ENCODE measurements at places on chromosomes 12 and 14. TPM values are rescaled to one million over a fixed set of nuclear protein-coding genes. Genes with fewer than 3 reads are reported as not detected.

DNA sequence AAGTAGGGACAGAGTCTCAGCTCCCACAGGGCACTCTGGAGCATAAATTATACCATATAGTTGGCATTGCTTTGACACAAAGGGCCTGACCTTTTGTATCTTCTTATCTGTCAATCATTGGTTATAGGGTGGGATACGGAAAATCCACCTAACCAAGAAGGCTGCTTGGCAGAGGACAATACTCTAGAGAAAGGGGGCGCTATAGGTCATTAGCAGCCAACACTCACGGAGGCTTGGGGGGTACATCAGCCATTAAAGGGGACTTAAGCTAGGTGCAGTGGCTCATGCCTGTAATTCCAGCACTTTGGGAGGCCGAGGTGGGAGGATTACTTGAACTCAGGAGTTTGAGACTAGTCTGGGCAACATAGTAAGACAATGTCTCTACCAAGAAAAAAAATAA lies 22.9 kb downstream of the SPTSSA start:
- DNase-seq = no peak
- no peak overlapping the region for H3K4me3 ChIP-seq
- no peak overlapping the region for H3K27ac ChIP-seq
- H3K27me3 ChIP-seq = no peaks in the 10 kb centered on the region
- H3K4me1 ChIP-seq = peaks cover 12% of the 10 kb centered on the region
- H3K36me3 ChIP-seq = no peaks in the 10 kb centered on the region

DNA sequence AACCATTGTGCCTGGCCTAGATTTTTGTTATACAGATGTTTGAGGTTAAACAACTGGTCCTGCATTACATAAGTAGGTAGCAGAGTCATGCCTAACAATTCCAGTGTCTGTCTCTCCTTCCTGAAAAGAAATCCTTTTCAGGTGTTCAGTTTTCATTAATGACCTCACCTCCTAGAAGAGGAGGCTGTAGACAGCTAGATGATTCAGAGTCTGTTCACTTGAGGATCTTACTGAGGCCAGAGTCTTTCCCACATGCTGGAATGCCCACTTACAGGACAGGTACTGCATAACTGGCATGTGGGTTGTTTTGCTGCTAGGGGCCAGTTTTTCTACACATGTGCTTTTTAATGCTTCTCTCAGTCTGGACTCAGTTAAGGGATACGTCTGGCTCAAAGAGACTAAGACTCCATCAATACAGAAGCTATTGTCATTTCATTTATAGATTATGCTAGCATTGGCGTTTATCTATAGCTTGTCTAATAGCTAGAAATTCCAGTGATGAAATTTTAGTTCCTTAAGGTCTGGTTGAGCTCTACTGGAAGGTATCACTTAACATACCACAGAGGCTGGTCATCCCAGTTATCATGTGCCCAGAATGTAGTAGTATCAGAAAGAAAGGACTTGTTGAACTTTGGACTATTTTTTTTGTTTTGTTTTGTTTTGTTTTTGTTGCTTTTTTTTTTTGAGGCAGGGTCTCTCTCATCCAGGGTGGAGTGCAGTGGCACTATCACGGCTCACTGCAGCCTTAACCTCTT lies 206.4 kb downstream of the ERC1 start:
- no peak overlapping the region for H3K4me3 ChIP-seq
- H3K27ac ChIP-seq = no peak overlapping the region
- no peaks in the 10 kb centered on the region for H3K4me1 ChIP-seq
- DNase-seq = no peak

GRCh38 chr12:117587631-117588287 lies 226.3 kb upstream of the NOS1 start:
- H3K36me3 ChIP-seq = no peaks in the 10 kb centered on the region
- no peaks in the 10 kb centered on the region for H3K27me3 ChIP-seq
- DNase-seq = peak; percentile 71
- no peaks in the 10 kb centered on the region for H3K4me1 ChIP-seq

DNA sequence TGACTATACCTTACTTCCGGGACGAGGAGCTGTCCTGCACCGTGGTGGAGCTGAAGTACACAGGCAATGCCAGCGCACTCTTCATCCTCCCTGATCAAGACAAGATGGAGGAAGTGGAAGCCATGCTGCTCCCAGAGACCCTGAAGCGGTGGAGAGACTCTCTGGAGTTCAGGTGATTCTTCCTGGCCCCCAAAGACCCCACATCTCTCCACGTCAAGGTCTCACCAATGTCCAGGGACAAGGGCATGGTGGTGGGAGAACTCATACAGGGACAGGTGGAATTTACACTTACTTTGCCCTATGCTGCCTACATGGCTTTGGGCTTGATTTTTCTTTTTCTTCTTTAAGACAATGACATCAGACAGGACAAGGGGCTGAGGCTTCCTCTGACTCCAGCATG lies 7.1 kb downstream of the SERPINA3 start:
- no peaks in the 10 kb centered on the region for H3K27me3 ChIP-seq
- DNase-seq = no peak

DNA sequence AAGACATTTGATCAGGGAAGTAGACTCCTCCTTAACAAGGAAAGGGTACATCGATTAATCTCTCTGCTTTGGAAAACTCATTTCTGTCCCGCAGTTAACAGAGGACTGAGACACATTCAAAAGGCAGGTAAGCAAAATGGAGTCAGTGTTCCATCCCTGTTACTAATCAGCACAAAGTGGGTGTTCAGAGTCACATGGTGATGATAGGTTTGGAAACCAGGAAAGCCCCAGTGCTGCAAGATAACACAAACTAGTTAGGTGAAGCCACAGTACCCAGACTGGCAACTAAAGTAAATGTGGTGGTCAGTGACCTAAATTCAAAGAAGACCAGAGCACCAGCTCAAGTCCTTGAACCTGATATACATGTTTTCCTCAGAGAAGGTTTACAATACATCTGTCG lies 1.8 kb downstream of the OR4K17 start:
- H3K4me1 ChIP-seq = no peaks in the 10 kb centered on the region
- DNase-seq = no peak
- no peak overlapping the region for H3K4me3 ChIP-seq
- H3K27me3 ChIP-seq = no peaks in the 10 kb centered on the region
- no peaks in the 10 kb centered on the region for H3K36me3 ChIP-seq

DNA sequence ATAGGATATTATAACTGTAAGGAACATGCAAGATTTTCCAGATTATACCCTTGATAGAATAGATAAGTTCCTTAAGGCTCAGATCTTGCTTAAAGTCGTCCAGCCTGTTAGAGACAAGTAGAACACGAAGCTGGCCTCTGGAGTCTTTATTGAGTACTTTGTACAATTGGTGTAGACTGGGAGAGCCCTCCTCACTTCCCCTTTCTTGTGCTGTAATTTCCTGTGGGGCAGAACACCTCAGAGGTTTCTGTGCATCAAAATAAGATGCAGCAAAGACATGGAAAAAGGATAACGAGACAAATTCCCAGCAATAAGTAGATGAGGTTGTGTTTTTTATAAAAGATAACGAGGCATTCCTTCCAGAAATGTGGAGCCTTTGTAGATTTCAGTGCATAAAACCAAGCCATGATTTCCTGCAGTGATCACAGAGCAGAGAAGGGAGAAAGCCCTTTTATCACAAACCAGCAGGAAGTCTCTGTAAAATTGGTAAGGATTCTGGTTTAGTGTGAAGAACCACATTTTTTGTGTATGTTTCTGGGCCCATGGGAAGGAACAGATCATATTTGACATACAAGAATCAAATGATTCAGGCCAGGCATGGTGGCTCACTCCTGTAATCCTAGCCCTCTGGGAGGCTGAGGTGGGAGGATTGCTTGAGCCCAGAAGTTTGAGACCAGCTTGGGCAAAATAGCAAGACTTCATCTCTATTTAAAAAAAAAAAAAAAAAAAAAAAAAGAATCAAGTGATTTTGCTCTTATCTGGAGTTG lies 18.0 kb downstream of the GPRC5A start:
- no peak overlapping the region for H3K4me3 ChIP-seq
- no peak overlapping the region for H3K27ac ChIP-seq
- no peak for DNase-seq

DNA sequence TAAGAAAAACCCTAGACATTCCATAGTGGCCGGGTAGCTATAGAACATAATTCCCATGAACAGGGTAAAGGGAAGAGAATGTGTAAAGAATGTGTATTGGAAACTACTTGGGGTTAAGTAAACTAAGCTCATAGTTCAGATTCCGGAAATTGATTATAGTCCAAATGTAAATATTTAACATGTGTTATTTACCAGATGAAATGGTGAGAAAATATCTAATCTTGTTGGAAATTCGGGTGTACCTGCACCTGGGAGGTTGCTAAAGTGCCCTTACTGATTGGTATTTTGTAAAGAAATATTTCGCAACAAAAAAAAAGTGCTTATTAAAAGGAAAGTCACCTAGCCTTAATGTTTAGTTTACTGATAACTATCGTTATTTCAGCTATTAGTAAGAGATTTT lies 14.4 kb downstream of the RASSF9 start:
- no peaks in the 10 kb centered on the region for H3K36me3 ChIP-seq
- DNase-seq = no peak
- no peaks in the 10 kb centered on the region for H3K27me3 ChIP-seq
- H3K4me1 ChIP-seq = peaks cover 4% of the 10 kb centered on the region
- H3K4me3 ChIP-seq = no peak overlapping the region

DNA sequence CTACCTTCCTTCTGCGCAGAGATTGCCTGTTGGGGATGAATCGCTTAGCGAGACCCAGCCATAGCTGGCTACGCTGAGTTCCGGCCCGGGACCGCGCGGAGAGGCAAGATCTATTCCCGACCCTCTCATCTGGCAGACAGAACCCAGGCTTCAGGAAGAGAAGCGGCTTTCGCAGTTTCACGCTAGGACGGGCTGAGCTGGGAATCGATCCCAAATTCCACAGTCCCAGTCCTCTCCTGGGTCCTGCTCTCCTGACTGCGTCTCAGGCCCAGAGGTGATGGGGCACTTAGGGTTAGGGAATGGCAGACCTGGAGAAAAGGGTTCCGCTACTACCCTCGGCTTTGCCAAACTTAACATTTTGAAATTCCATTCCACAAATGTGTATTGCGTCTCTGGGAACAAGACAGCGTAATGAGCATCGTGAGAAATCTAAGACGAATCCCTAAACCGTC lies 2.8 kb downstream of the PTPN21 start:
- DNase-seq = no peak
- H3K4me3 ChIP-seq = peak overlapping the region; percentile 69
- H3K36me3 ChIP-seq = peaks cover 21% of the 10 kb centered on the region
- peak overlapping the region; percentile 49 for H3K27ac ChIP-seq

DNA sequence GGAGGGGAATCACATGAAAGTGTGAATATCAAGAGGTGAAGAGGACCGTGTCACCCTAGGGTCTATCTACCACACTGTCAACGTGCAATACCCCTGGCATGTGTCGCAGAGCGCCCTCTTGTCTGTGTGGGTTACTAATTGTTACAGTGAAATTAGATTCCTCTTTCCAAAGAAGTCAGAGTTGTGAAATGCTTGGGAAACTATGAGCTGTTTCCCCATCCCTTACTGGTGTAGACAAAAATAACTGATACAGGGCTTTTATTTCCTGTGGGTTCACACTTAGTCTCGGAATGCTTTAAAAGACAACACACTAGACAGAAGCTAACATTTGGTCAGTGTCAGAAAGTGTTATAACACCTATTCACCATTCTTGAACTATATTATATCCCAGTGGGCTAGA lies 597.3 kb downstream of the NRXN3 start:
- no peak overlapping the region for H3K27ac ChIP-seq
- H3K27me3 ChIP-seq = no peaks in the 10 kb centered on the region

GRCh38 chr12:27277846-27278260 lies 33.8 kb downstream of the STK38L start:
- no peaks in the 10 kb centered on the region for H3K36me3 ChIP-seq
- no peak overlapping the region for H3K4me3 ChIP-seq
- H3K27ac ChIP-seq = no peak overlapping the region

- H3K4me3 ChIP-seq = peak overlapping the region; percentile 59
- H3K27me3 ChIP-seq = no peaks in the 10 kb centered on the region
- H3K27ac ChIP-seq = peak overlapping the region; percentile 63
- DNase-seq = no peak
- no peaks in the 10 kb centered on the region for H3K36me3 ChIP-seq
Measured at GRCh38 chr14:89702073-89702875, 252.3 kb downstream of the EFCAB11 start.

- no peak for DNase-seq
- H3K27me3 ChIP-seq = no peaks in the 10 kb centered on the region
- no peak overlapping the region for H3K4me3 ChIP-seq
Measured at GRCh38 chr14:59265808-59266207, 77.3 kb downstream of the DAAM1 start.

GRCh38 chr14:97077687-97078086 lies 280.5 kb downstream of the VRK1 start:
- peaks cover 8% of the 10 kb centered on the region for H3K27me3 ChIP-seq
- no peaks in the 10 kb centered on the region for H3K4me1 ChIP-seq
- no peak overlapping the region for H3K4me3 ChIP-seq
- H3K36me3 ChIP-seq = no peaks in the 10 kb centered on the region
- no peak for DNase-seq
- no peak overlapping the region for H3K27ac ChIP-seq

DNA sequence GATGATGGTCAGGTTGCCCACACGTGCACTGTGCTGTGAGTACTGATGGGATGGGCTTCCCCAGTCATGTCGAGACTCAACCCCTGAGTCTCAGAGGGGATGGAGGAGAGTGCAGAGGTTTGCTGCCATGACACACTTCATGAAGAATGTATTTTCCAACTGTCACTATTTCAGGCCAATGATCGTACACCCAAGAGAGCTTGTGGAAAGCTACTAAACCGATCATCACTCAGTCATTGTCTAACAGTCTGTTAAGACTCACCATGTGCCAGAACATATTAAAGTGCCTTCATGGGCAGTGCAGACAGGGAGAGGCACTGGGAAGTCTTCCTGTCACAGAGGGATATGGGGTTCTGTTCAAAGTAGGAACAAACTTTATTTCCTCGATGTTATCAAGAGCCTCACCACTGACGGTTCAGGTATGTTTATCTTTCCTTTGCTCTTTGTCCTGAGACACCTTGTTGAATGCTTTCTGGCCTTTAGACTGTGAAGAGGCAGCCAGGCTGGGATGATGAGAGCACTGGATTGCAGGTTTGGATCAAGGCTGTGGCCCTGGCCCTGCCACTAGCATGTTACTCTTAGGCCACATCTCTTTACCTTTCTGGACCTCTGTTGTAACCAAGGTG lies 41.6 kb upstream of the NTF3 start:
- no peaks in the 10 kb centered on the region for H3K27me3 ChIP-seq
- no peaks in the 10 kb centered on the region for H3K36me3 ChIP-seq
- no peak overlapping the region for H3K4me3 ChIP-seq
- H3K4me1 ChIP-seq = no peaks in the 10 kb centered on the region
- H3K27ac ChIP-seq = no peak overlapping the region

GRCh38 chr12:119807380-119807779 lies 69.7 kb downstream of the CIT start:
- H3K27me3 ChIP-seq = peaks cover 4% of the 10 kb centered on the region
- no peaks in the 10 kb centered on the region for H3K36me3 ChIP-seq
- no peaks in the 10 kb centered on the region for H3K4me1 ChIP-seq
- H3K4me3 ChIP-seq = no peak overlapping the region
- H3K27ac ChIP-seq = no peak overlapping the region

The TAS2R31 gene
- total RNA-seq = 3.0 TPM

The ANKLE2 gene
- 60.2 TPM for total RNA-seq

The CEBPE gene
- not detected for total RNA-seq

The A2ML1 gene
- not detected for total RNA-seq

The SERPINA3 gene
- total RNA-seq = 36.4 TPM

The NFATC4 gene
- 42.5 TPM for total RNA-seq

The NOVA1 gene
- 1.6 TPM for total RNA-seq

The NGB gene
- not detected for total RNA-seq

The TMCC3 gene
- total RNA-seq = 11.3 TPM

The BMP4 gene
- 12.3 TPM for total RNA-seq

The MTA1 gene
- 74.8 TPM for total RNA-seq

The GNB3 gene
- 0.32 TPM for total RNA-seq

The TAS2R8 gene
- not detected for total RNA-seq

The ALDH2 gene
- 329 TPM for total RNA-seq

The KRT79 gene
- 5.4 TPM for total RNA-seq

The CLEC4D gene
- 1.1 TPM for total RNA-seq

The MANSC1 gene
- 26.4 TPM for total RNA-seq

The DIABLO gene
- total RNA-seq = 31.9 TPM

The CCDC198 gene
- not detected for total RNA-seq

The SRSF5 gene
- total RNA-seq = 287 TPM
